ENCODE measurements at places on chromosomes 5 and 9. TPM values are rescaled to one million over a fixed set of nuclear protein-coding genes. Genes with fewer than 3 reads are reported as not detected.

DNA sequence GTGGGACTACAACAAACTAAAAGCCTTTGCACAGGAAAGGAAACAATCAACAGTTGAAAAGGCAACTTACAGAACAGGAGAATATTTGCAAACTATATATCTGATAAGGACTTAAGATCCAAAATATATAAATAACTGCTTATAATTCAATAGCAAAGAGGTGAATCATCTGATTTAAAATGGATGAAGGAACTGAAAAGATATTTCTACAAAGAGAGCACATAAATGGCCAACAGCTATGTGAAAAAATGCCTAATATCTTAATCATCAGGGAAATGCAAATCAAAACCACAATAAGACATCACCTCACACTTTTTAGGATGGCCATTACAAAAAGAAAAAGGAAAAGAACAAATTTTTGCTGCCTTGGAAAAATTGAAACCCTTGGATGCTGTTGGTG lies 100.4 kb downstream of the LURAP1L start:
- no peak overlapping the region for H3K4me3 ChIP-seq
- no peak for DNase-seq
- H3K27ac ChIP-seq, result no peak overlapping the region
- peaks cover 11% of the 10 kb centered on the region for H3K4me1 ChIP-seq

GRCh38 chr5:71883742-71884103 lies 164.6 kb downstream of the CARTPT start:
- no peak overlapping the region for H3K4me3 ChIP-seq
- DNase-seq, result no peak
- peaks cover 20% of the 10 kb centered on the region for H3K27me3 ChIP-seq
- H3K27ac ChIP-seq, result no peak overlapping the region
- H3K36me3 ChIP-seq, result no peaks in the 10 kb centered on the region

- no peak overlapping the region for H3K27ac ChIP-seq
Observed at GRCh38 chr9:84754461-84754860, 84.9 kb downstream of the NTRK2 start.

GRCh38 chr9:16985559-16986348 lies 115.3 kb upstream of the BNC2 start:
- no peaks in the 10 kb centered on the region for H3K27me3 ChIP-seq
- H3K36me3 ChIP-seq, result no peaks in the 10 kb centered on the region
- H3K27ac ChIP-seq, result no peak overlapping the region

DNA sequence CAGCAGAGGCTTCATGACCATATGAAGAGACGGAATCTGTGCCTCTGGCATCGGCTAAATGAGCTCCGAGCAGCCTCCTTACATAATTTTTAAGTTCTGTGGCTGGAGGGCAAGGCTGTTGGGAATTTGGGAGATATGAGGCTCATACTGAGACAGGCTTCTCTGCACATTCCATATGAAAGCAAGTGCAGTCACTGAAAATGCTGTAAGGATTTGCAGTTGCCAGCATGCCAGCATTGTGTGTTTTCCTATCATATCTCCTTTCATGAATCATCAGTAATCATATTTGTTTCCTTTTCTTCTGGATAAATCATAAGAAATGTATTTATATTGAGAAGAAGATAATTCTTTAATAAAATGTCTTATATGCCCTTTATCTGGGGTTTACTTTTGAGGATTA lies 775.4 kb downstream of the SEMA5A start:
- no peak overlapping the region for H3K27ac ChIP-seq
- no peak for DNase-seq
- H3K4me1 ChIP-seq, result no peaks in the 10 kb centered on the region

Gene SLC26A2
- total RNA-seq, result 16.8 TPM

Gene GABRA1
- not detected for total RNA-seq

Gene PCDHB13
- total RNA-seq, result 0.77 TPM

Gene LURAP1L
- total RNA-seq, result 3.3 TPM

Gene TMEM232
- total RNA-seq, result 0.38 TPM

Data from endothelial cell of umbilical vein (primary cell).